ENCODE measurements at places on chromosomes 2 and 18.

- DNase-seq: no peak
These were observed 120.3 kb downstream of the FAM161A start for GRCh38 chr2:61733563-61733962.

DNA sequence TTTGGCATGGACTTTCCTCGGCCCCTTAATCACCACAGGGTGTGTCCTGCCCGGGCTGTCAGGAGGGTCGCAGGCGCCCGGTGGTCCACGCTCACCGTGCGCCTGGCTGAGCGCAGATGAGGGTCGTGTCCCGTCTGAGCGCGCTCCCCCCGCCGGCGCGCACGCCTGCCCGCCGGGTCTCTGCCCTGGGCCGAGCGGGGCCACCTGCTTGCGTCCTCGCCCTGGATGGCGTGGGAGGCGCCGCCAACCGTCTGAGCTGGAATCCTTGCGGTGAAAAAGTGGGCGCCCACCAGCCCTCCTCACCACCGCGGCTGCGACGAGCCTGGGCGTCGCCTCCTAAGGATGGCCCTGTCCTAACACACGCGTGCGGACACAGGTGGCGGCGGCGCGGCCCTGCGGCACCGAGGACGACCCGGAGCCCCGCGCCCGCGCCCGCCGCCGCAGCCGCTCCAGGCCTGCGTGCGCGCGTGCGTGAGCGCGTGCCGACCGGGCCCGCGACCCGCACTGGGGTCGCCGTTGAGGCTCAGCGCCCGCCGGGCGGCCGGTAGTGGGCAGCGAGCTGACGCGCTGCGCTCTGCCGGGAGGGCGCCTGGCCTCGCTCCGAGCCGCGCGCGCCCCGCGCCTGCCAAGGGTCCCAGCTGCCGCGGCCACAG, 126.6 kb downstream of the ARHGEF4 start:
- DNase-seq: no peak

GRCh38 chr18:12008842-12009580, 27.7 kb downstream of the IMPA2 start:
- no peak for DNase-seq

GRCh38 chr2:231357931-231358330, 37.6 kb upstream of the B3GNT7 start:
- DNase-seq: no peak
